Activated CD4-positive, alpha-beta memory T cell treated with anti-CD3 and anti-CD28 coated beads, Interleukin-2, amount 10 ng/mL, durations not matched to agents 7 days and 5 days (primary cell): ENCODE measurements at places on chromosomes 1 and 21. TPM values are rescaled to one million over a fixed set of nuclear protein-coding genes. Genes with fewer than 3 reads are reported as not detected.

Gene NGF
- total RNA-seq: not detected

Gene AK5
- total RNA-seq: 0.86 TPM

Gene PPIAL4G
- total RNA-seq: 0.86 TPM

DNA sequence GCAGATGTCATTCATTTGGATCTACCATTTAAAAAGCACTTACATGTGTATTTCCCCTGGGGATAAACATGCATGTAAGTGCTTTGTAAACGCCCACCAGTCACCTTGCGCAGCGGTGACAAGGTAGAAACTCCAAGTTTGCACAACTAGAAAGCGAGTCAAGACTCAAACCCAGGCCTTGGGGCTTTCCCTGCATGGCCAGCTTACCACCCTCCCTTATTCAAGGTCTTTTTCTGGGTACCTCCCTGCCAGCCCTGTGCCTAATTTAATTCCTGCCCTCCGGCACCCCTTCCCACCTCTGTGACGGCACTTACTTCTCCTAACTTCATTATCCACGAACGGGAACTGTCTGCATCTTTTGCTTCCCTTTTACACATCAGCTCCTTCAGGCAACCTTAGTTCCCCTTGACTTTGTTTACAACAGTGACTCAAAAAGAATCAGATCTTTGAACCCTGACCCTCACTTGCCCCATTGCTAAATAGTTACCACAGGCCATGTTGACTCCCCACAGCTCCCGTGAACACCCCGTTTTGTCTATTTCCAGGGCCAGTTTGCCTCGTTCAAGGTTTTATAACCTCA, 138.3 kb upstream of the ETS2 start:
- H3K27me3 ChIP-seq: peaks cover 16% of the 10 kb centered on the region
- H3K4me3 ChIP-seq: no peak overlapping the region
- H3K27ac ChIP-seq: no peak overlapping the region
- H3K36me3 ChIP-seq: no peaks in the 10 kb centered on the region
- DNase-seq: no peak

GRCh38 chr1:208203848-208204609, 40.2 kb downstream of the PLXNA2 start:
- H3K27ac ChIP-seq: no peak overlapping the region
- no peaks in the 10 kb centered on the region for H3K27me3 ChIP-seq
- no peak for DNase-seq
- no peaks in the 10 kb centered on the region for H3K36me3 ChIP-seq
- no peak overlapping the region for H3K4me3 ChIP-seq

DNA sequence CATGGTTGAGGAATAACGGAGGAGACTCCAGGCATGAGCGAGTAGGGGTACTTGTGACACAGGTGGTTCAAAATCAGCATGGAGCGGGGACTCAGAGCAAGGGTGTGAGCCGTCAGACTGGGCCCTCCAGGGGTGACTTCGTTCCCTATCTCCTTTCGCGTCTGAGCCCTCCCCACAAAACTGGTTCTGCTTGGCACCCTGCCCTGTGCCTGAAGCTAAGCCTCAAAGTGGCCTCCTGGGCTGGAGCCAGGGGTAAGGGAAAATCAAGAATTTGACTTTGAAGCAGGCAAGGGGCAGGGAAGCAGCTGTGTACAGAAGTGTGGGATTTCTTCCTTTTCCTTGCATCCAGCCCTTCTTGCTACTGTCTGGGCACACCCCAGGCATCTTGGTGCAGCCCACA, 331.5 kb upstream of the AJAP1 start:
- H3K27ac ChIP-seq: no peak overlapping the region
- no peaks in the 10 kb centered on the region for H3K27me3 ChIP-seq
- no peak for DNase-seq
